Kidney epithelial cell (primary cell): ENCODE measurements at places on chromosomes 13 and 19. TPM values are rescaled to one million over a fixed set of nuclear protein-coding genes. Genes with fewer than 3 reads are reported as not detected.

The STOML3 gene
- not detected in 2 replicates for total RNA-seq

The KCNC3 gene
- 0.46 and 0.55 TPM in 2 replicates for total RNA-seq

The TNNT1 gene
- 5.8 and 7.1 TPM in 2 replicates for total RNA-seq

The LHFPL6 gene
- 5.7 and 7.0 TPM in 2 replicates for total RNA-seq

The CNFN gene
- not detected in 2 replicates for total RNA-seq

The GPR18 gene
- not detected in 2 replicates for total RNA-seq

The POP4 gene
- 68.1 and 74.9 TPM in 2 replicates for total RNA-seq

The ZNF726 gene
- 3.1 and 5.9 TPM in 2 replicates for total RNA-seq

The ESD gene
- total RNA-seq = 128 and 131 TPM in 2 replicates
